NCI-H1436 (cell line): ENCODE measurements at places on chromosomes 6 and 20.

DNA sequence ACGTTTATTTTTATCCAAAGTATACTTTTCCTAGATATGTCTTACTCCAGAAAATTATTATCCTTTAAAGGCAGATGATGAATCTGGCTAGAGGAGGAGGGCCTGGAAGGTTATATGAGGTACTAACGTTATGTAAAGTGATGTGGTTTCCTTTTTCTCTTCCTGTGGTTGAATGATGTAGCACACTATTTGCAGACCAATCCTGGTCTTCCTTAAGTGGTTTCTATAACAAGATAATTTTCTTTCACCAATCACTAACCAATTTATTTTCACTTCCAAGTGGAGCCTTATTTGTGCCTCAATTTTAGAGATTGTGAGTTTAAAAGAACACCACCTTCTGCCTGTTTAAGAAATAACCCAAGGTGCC is 154.6 kb upstream of the SOX4 start:
- no peak for DNase-seq

GRCh38 chr20:12627485-12627884 is 381.3 kb upstream of the SPTLC3 start:
- no peak for DNase-seq

- no peak for DNase-seq
Observed at GRCh38 chr20:5024103-5024502, 22.8 kb upstream of the SLC23A2 start.

DNA sequence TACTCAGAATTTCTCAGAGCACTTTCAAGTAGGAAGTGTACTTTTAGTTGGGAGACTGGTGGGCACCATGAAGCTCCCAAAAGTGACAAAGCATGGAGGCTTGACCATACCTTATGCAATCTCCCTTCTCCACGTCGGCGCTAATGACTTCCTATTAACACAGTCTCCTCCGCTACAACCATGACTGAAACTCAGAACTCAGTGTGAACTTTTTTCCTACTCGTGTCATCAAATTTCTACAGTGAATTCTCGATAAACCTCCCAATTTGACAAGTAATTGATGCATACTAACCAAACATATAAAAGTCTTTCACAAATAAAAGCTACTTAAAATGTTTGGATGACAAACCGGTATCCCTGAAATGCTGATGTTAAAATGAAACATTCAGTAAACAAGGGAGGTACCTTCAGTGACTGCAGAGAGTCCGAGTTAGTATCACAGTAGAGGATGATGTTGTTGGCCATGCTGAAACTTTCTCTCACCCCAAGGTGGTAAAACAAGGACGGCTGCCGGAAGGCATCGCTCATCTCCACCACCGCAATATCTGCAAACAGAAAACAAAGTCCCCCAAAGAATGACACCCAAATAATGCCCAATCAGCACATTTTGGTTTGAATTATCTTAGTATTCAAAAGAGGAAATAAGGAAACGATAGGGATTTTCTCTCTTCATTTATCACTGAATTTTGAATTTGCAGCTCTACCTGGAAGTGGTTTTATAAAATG is 72.1 kb downstream of the MAP3K5 start:
- no peak for DNase-seq

- DNase-seq: no peak
Observed at GRCh38 chr6:84228198-84228543, 728 bp upstream of the CEP162 start.

GRCh38 chr6:8749465-8749864 is 314.1 kb upstream of the SLC35B3 start:
- no peak for DNase-seq

- DNase-seq: no peak
Observed at GRCh38 chr20:5356941-5357340, 40.2 kb upstream of the PROKR2 start.

GRCh38 chr6:143478479-143479062 is 28.0 kb downstream of the PEX3 start:
- no peak for DNase-seq

DNA sequence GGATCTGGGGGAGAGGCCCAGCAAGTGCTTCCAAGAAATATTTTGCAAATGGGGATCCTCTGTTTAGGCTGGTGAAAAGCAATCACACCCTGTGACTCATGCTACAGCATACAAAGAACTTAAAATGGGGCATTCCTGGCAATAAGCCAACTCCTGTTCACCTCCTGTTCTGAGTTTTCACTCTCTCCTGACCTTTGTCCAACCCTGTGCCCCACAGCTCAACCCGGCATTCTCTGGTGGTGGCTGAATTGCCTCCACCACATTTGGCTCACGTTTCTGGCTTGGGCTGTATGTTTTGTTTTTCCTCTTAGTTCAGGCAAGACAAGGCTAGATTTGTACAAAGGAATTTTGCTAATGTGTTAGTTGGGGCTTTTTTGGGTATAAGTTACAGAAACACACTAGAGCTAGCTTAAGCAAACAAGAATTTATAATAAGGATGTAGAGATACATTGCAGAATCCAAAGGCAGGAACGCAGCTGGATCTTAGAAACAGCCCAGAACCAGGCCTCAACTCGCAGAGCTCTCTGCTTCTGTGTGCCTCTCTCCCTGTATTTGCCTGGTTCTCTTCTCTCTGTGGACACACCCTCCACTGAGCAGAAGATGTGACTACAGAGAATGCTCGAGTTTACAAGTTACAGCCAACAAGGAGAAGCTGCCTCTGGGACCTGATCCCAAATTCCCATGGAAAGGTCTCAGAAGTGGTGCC is 9.4 kb downstream of the ABCC10 start:
- no peak for DNase-seq

- DNase-seq: no peak
Observed at GRCh38 chr6:147910281-147910680, 401.8 kb downstream of the SAMD5 start.

DNA sequence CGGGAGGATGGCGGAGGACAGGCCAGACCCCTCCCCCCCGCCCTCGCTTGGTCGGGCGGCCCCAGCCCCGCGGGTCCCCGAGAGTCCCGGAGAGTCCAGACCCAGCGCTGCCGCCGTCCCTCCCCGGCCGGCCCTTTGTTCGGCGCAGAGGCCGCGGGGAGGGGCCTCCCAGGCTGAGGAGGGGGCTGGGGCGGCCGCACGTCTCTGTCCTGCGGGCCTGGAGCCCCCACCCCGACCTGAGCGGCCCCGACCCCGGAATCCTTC is 806 bp downstream of the KCNQ2 start:
- no peak for DNase-seq

DNA sequence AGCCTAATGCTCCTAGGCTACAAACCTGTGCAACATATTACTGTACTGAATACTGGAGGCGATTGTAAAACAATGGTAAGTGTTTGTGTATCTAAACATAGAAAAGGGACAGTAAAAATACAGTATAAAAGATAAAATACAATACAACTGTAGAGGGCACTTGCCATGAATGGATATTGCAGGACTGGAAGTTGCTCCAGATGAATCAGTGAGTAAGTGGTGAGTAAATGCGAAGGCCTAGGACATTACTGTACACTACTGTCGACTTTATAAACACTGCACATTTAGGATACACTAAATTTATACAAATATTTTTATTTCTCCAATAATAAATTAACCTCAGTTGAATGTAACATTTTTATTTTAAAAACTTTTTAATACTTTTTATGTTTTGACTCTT is 485.0 kb downstream of the MMUT start:
- DNase-seq: no peak

DNA sequence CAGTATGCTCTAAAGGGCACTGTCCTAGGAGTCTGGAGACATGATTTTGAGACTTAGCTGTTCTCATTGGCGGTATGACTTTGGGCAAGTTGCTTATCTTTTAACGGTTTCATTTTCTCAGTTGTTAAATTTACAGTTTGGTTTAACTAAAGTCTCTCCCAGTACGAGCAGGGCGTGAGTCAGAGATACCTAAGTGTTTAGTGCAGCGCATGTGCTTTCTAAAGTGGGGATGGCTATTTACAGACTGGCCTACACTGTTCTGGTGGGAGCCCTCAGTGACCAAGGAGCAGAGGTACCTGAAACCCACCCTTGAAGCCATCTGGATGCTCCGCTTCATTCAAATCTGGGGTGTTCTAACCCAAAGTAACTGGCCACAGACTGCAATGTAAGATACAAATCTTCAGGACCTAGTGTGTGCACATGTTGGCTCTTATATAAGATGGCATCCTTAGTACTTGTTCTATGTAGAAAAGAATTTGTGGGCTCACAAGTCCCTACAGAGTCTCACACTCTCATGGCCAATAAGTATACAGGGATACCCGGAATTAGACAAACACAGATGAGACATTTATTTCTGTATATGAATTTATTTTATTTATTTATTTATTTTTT is 10.7 kb downstream of the MSH5 start:
- no peak for DNase-seq

DNA sequence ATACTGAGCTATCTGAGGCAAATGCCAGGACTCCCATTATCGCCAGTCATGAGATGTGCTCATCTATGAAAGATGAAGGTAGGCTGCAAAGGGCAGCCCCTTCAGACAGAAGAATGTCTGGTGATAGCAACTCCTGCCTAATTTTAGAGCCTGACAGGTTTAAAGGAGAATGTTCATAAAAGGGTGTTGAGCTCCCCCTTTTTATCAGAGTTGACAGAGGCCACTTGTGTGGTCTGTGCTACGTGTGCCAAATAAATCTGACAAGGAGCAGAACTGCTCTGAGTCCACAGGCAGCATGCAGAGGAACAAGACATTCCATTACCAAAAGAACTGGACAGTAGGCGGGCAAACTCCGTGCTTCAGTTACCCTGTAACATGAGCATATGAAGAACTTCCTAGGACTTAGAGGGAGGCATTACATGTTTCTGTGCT is 101.8 kb downstream of the PREP start:
- DNase-seq: no peak

DNA sequence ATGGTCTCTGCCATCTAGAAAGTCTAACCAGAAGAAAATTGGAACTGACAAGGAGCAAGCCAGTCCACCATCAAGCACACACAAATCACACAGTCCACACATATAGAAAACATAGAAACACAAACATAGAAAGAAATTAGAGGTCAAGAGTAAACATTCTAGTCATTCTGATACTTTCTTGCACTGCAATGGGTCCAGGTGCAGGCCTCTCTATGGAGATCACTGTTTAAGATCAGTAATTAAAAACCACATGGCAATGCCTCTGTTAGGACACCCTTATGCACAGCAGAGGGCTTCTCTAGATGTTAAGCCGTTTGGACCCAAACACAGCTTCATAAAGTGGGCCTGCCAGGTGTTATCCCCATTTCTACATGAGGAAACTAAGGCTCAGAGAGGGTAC is 42.8 kb upstream of the SLC22A23 start:
- DNase-seq: no peak

- DNase-seq: no peak
Observed at GRCh38 chr20:9506280-9506821, 8.0 kb upstream of the LAMP5 start.

DNA sequence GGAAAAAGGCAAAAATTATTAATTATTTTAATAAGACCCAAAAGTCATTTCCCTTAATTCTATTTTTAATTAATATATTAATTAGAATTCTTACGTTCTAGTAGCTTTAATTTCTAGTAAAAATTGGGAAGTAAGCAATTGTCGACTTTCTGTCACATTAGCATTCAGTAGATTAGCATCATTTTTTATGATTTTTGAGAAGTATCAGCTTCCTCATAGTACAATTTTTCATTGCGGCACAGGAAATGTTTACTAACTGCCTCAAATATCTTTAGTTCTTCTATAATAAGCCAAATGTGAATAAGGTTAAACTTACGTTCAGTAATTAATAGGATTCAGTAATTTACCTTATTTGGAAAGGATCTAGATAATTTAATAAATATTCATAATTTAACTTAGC is 687.4 kb downstream of the EPM2A start:
- DNase-seq: no peak

DNA sequence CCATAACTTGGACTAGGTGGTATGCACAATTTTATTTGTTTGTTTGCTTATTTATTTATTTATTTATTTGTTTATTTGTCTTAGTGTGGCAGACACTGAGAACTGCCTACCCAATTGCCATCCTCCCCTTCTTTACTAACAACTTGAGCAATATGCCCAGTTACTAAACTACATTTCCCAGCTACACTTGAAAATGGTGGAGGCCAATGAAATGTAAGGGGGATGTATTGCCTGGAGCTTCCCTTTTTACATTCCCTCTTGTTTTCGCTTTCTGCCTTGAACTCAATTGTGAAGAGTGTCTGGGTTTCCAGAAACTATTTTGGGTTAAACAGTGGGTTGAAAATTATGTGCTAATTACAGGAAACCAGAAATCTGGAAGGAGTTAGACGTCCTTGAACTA is 152.7 kb upstream of the FKBP1C start:
- no peak for DNase-seq

GRCh38 chr20:17956099-17956685 is 12.4 kb downstream of the SNX5 start:
- no peak for DNase-seq

GRCh38 chr20:36349384-36350170 is 43.4 kb downstream of the DLGAP4 start:
- no peak for DNase-seq

GRCh38 chr6:134358320-134358719 is 40.4 kb upstream of the SGK1 start:
- DNase-seq: no peak

DNA sequence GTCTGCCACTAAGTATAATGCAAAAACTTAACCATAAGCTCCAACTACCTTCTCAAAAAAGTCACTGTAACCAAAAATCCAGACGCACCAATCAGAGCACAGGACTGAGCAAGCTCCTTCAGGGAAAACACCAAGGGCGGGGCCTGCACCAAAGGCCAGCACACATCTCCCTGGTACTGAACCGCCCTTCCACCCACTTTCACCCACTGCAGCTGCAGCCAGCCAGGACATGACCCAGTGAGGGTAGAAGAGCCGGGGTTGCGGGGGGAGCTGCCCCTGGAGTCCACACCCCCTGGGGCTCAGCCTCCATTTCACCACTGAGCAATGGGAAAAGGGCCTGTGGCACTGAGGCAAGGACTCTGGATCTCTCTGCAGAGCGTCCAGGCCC is 54.3 kb downstream of the TAF4 start:
- DNase-seq: no peak

GRCh38 chr6:135586844-135587243 is 89.3 kb upstream of the AHI1 start:
- no peak for DNase-seq

- DNase-seq: no peak
Observed at GRCh38 chr6:125819535-125820326, 29.0 kb downstream of the NCOA7 start.

- DNase-seq: no peak
Observed at GRCh38 chr6:63295553-63296194, 24.1 kb downstream of the LGSN start.

- DNase-seq: no peak
Observed at GRCh38 chr6:169794317-169795055, 43.1 kb downstream of the ERMARD start.

- DNase-seq: no peak
Observed at GRCh38 chr6:44468835-44469234, 81.3 kb downstream of the CDC5L start.

GRCh38 chr6:1251198-1252155 is 60.4 kb upstream of the FOXQ1 start:
- no peak for DNase-seq

GRCh38 chr6:65461121-65461520 is 245.9 kb downstream of the EYS start:
- no peak for DNase-seq

GRCh38 chr6:120363429-120363828 is 970.9 kb downstream of the TBC1D32 start:
- DNase-seq: no peak

- no peak for DNase-seq
Observed at GRCh38 chr6:145669627-145670034, 65.7 kb downstream of the EPM2A start.

- no peak for DNase-seq
Observed at GRCh38 chr6:125044667-125045066, 82.4 kb downstream of the RNF217 start.

GRCh38 chr6:12250383-12250770 is 39.8 kb upstream of the EDN1 start:
- DNase-seq: no peak
